ENCODE measurements at places on chromosomes 6 and 20.

DNA sequence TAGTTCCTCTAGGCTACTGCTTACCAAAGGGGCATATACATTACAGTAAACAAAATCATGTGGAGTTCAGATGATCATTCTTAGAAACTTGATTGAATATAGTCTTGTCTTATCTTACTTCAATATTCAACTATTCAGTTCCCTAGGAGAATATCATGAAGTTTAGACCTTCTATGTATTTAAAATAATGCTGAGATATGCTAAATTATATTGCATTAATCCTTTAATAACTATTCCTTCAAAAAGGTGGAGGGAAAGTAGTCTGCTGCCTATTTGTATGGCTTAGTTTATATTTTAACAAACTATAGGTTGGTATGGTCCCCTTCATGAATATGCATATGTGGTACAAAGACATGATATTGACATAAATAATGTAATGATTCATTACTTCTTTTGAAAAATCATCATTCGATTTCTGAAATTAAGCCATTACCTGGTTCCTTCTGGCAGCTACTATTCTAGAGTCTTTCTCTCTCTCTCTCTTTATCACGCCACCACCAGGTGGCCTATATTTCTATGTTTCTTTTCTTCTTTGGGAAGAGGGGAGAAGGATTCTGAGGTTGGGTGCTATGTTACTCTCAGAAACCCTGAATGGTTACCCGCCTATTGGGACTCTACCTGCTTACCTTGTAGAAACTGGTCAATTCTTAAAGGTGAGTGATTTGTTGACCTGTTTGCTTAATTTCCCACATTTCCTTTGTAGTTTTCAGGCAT, 855.8 kb downstream of the HACE1 start:
- DNase-seq: no peak

GRCh38 chr20:13276945-13277541, 56.0 kb downstream of the ISM1 start:
- no peak for DNase-seq

- DNase-seq: no peak
These were observed 15.4 kb upstream of the STMND1 start for GRCh38 chr6:17086469-17086868.

GRCh38 chr6:69868961-69869360, 2.6 kb downstream of the COL19A1 start:
- no peak for DNase-seq

- no peak for DNase-seq
These were observed 137.5 kb upstream of the SHLD1 start for GRCh38 chr20:5612581-5613301.

DNA sequence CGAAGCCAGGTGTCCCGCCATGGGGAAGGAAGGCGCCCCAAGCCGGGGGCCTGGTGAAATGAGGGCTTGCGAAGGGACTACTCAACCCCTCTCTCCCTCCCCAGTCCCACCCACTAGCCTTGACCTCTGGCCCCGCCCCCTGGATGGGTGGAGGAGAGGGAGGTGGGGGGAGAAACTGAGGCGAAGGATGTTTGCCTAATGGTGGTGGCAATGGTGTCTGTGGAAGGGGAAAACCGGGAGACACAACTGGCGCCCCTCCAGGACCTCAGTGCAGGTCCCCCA, at the start of gene POU5F1:
TSS of gene POU5F1 (minus strand) at position 83 of the 282 bp plus-strand sequence. CDS start at position 21, 62 bp downstream.
- no peak for DNase-seq

DNA sequence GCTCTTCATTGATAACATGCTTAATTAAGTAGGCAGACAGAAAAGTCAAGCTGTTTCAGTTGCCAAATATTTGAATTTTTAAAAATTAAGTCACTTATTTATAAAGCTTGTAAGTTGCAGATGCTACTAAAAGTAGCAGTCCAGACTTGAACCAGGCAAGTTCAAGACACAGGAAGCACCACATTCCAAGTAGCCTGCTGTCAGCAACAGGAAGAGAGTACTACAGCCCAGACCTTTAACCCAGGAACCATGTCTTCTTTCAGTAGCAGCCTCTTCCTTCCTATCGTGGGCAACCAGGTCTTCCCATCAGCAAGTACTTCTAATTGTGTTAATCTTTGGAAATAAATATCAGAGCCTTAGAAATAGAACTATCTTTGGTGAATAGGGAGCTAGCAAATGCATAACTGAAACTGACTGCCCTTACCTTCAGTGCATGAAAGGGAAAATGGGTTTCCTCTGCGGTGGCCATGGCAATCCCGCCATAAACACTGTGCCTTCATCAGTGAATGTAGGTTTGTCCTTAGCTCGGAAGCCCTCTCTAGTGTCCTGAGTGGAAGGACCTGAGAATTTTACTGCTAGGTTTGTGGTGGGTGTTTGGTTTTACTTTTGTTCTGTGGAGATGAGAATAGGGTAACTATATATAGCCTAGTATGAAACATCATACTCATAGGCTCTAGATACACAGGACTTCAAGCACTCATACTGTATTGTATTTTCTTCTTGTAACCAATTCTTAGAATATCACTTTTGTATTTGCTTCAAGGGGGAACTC, 95.6 kb downstream of the SYCP2 start:
- DNase-seq: no peak

GRCh38 chr6:13573669-13574110, 711 bp upstream of the SIRT5 start:
- DNase-seq: no peak

- no peak for DNase-seq
These were observed 62.9 kb downstream of the SCAND1 start for GRCh38 chr20:35891375-35891774.

DNA sequence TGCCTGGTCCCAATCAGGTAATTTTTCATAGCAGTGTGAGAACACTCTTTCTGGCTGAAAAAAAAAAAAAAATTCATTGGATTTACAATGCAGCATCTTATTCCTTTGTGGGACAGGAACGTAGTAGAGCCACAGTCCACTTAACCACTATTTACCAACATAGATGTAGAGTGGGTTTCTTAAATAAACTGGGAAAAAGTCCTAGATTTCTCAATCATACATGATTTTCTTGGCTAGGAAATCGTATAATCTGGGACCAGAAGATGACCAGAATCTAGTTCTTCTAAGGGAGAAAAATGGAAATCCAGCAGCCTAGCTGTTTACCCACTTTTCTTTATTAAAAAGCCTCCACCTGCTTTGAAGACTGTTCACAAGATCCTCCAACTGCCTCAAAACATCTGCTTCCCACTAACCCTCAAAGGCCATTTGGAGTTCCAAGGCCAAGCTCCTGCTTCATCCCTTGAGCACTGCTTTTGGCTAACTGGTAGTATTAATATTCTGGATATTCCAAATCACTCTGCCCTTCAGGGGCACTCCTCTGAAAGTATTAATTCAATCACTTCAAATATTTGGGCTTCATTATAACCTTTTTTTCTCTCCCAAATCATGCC, 70.4 kb downstream of the FYN start:
- no peak for DNase-seq

DNA sequence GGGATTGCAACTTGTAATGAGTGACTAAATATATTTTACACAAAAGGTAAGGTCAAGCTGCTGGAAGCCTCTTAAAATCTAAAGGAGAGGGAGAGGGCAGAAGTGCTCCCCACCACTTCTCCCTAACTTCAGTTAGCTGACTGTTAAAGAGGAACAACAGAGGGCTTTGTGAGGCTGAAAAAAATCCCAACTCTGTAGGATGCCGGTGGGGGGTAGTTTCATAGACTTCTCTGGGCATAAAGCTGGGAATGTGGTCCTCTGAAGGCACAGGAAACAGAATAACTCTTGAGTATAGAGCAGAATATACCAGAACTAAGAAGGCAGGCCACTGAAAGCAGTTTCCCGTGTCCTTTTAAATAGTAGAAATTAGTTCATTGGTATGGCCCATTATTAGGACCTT, 71.6 kb downstream of the KIF6 start:
- no peak for DNase-seq

- no peak for DNase-seq
These were observed 172.7 kb downstream of the TTLL2 start for GRCh38 chr6:167497428-167498056.

- DNase-seq: no peak
These were observed 54.8 kb downstream of the EDN3 start for GRCh38 chr20:59355242-59355641.

- no peak for DNase-seq
These were observed 14.5 kb downstream of the NOL4L start for GRCh38 chr20:32570401-32571190.

DNA sequence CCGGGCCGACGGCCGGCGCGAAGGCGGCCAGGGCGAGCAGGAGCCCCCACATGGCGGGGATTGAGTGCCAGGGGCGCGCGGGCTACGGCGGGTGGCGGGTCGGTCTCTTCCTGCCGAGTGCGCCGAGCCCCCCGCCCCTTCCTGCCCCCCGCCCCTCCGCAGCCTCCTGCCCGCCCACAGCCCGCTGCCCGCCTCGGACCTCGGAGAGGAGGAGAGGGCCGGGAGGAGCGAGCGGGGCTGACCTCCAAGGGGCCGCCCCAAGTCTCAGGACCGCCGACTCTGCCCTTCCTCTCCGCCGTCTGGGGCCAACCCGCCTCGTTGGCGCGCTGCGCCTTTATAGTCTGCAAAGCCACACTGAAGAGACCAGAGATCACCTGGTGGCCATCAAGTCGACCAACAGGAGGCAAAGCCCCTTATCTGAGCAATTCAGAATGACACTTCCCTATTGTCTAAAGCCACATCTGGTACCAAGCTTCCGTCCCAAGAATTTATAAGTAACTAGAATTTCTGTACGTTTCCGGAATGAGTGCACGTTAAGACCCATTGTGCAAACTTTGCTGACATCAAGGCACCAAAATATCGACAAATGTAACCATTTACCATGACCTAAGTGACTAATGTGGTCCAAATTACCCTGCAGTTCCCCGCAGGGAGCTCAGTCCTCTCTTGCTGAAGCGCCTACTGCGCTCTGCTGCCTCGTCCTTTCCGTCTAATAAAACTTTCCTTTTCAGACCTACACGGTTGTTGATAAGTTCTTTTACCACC, at the start of gene CPXM1:
TSS of gene CPXM1 (minus strand) at position 107 of the 765 bp plus-strand sequence. CDS start at position 52, 55 bp downstream.
- no peak for DNase-seq

GRCh38 chr6:145681965-145682364, 53.4 kb downstream of the EPM2A start:
- no peak for DNase-seq

DNA sequence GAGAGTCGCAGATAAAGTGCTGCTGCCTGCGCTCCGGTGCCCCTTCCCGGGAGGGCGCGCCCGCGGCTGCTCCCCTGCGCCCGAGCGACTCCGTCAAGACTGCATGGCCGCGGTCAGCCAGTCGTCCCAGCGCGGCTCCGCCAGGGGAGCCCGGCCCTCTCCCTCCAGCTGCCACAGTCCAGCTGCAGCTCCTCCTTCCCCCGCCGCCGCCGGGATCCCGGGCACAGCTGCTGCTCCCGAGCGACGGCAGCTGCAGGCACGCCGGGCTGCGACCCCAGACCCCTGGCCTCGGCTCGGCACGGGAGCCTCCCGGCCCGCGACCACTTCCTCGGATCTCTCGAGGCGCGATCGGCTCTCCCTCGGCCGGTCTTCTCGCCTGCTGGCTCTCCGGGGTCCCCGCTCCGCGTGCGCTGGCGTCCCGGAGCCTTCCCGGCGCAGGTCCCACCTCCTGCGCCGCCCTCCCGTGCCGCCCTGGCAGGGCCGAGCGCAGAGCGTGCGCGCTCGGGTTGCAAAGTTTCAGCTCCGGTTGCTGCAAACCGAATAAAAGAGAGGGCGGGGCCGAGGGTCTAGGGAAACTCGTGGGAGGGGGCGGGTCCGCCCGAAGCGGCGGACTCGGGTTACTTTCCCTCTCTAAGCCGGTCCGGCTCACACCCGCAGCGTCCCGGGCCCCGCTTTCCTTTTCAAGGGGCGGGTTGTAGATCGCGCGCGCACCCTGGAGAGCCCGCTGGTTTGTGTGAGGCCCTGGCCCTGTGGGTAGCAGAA, at the start of gene CNKSR3:
TSS of gene CNKSR3 (minus strand) at position 542 of the 762 bp plus-strand sequence. CDS start 571 bp downstream, outside the sequence.
- no peak for DNase-seq

DNA sequence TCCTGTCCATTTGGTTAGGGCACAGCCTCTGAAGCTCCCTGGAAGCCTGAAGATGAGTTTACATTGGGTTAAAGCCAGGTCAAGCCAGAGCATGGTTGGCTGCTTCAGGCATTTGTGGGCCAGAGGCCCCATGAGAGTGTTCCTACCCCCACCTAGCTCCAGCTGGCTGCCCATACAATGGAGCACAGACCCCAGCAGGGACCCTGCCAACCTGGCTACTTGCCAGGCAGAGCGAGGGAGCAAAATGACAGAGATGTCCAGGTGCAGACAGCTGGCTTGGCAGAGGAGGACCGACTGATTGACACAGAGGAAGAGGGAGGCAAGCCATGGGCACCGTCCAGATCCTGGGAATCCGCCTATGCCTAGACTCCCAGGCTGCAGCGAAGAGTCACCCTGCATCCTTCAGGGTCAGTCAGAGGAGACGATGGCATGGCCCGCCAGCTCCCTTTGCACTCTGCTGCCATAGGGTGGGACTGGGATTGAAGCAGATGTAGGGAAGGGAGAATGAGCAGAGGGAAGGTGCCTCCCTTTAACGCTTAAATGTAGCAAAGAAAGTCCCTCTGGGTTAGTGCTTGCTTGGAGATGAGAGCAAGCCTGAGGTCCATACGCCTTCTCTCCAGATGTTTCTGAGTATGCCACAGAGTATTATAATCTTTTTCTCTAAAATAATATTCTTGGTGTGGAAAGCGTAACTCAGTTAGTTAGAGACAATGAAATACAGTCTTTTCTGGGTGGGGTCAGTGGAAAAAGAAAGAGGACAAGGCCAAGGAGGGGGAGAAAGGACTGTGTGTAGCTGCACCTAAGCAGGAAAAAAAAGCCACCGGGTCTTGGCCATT, 77.6 kb upstream of the FYN start:
- DNase-seq: no peak

DNA sequence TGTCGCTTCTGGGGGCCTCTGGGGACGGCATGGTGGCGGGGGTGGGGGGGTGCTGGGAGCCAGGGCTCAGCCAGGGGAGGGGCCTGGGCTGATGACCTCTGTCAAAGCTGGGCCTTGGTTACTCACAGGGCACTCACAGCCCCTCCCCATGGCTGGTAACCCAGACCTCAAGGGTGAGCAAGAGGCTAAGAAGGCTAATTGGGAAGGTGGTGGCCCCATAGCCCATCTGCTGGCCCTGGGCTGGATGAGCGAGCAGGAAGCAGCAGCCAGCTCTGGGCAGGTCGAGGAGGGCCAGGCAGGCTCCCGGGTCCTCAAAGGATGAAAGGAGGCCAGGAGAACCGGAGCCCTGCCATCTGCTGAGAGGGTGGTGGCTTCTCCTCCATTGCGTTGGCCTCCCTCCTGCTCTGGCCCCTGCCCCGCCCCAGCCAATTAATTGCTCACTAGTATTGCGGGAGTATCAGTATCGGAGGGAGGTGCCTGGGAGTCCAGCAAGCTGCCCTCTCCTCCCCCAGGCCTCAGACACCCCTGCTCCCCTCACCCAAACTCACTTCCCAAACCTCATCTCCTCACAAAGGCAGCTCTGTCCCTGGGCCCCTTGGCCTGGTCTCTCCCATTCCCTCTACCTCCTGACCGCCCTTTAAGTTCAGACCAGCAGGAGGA, 1.0 kb upstream of the CDSN start:
- DNase-seq: no peak

GRCh38 chr6:112690497-112691202, 343.5 kb downstream of the RFPL4B start:
- DNase-seq: no peak

- no peak for DNase-seq
These were observed 517.3 kb upstream of the PTCHD4 start for GRCh38 chr6:48628316-48628715.

Measured in vagina (tissue), 2 donors.